HS-27A (cell line): ENCODE measurements at places on chromosomes 3 and 15.

GRCh38 chr3:62843508-62843907 lies 31.7 kb downstream of the CADPS start:
- no peak for DNase-seq

DNA sequence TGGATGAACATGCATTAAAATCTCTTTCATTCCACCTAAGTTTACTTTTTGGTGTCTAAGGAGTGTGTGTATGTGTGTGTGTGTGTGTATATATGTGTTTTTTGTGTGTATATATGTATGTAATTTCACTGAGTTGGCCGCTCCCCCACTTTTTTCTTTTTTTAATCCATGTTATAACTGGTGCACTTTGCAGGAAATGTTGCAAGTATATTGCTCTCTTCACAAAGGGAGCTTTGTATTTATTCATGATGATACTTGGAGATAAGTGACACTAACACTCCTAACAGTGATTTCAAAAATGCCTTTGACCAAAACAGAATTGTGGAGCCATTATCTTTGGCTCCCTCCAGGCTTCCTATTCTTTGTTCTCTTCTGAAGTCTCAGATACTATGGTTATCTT lies 95.8 kb downstream of the FNDC3B start:
- no peak for DNase-seq

- no peak for DNase-seq
Measured at GRCh38 chr3:148772361-148772760, 55.2 kb upstream of the CPB1 start.

GRCh38 chr3:108342837-108343486 lies 46.6 kb downstream of the HHLA2 start:
- no peak for DNase-seq

DNA sequence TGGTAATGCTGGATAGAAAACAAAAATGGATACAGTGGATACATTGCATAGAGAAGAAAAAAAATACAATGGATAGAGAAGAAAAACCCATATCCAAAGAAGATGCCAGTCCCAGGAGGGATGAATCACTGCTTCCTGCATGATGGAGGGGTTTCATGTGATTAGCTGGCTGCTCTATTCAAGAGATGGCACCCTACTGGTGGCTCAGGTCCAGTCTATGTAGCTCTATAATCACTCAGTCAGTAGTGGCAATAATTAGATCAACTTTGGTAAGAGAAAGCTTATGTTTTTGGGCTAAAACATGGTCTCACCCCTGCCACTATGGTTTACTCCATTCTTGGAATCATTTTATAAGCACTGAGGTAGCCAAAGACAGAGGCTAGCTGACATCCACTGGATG lies 33.7 kb upstream of the NOX5 start:
- no peak for DNase-seq

DNA sequence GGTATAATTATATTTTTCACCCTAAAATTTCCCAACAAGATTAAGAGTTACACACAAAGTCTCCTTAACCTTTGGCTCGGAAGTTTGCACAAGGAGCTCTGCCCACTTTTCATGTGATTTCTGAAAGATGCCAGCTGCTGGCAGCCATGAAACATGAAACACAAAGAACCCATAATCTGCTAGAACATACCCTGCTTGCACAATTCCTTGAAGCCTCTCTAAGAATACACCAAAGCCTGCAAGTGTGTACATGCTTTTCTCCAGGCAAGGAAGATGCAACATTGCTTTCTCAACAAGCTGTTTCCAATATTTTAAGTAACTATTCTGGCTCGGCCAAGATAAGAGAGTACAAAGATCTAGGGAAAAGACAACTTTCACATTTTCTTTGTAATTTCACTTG lies 182.0 kb upstream of the WNT5A start:
- DNase-seq = no peak
